ENCODE measurements at places on chromosomes 2 and 18.

GRCh38 chr2:204239411-204240165 lies 303.0 kb downstream of the ICOS start:
- no peak for DNase-seq

DNA sequence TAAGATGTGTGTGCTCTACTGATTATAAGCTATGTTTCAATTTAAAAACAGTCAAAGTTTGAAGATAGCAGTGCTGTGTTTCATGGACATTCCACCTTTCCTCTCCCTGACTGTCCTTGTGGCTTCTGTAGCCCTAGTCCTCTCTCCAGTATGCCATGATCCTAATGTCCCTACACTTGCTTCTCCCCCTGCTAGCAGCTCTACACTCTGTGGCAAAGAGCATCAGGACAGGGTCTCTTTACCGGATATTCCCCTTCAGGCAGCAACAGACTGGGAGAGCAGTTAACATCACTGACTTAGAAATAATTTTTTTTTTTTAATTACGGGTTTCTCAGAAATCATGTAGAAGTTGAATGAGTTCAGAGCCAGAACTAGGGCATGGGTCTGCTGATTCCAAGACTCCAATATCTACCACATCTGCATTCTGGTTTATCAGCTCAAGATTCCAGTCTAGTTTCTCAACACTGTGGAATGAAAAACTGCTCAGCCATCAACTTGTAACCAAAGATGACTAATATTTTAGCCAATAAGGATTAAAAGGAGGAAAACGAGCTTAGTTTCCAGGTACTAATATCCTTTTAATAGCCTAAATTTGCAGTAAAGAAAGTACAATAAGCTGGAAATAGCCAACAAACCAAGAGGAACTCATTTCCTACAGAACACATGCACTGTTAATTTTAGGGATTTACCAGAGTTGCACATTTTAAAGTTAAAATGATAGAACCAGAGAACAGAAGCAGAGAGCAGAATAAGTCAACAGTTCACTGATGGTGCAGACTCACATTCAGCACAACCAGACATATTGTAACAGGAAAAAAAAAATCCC lies 45.2 kb downstream of the TMEM131 start:
- DNase-seq, result no peak

GRCh38 chr2:180644709-180645108 lies 335.7 kb upstream of the UBE2E3 start:
- no peak for DNase-seq

- DNase-seq, result no peak
These were observed 6.9 kb upstream of the POU3F3 start for GRCh38 chr2:104846786-104847585.

DNA sequence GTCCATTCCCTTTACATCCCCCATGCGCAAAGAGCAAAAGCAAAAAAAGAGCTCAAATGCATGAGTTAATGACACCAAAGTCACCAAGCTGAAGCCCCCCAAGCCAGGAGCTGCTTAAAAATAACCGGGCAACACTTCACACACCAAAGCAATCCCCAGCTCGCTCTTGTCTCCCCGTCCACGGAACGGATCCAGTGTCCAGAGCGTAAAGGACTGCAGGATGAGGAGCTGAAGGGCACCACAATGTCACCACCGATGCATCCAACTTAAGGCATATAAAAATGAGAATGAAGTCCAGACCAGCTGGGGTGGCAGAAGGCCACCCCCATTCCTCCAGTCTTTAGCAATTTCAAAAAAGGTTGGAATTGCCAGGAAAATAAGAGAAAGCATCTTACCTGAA lies 8.7 kb downstream of the SMAD7 start:
- no peak for DNase-seq

Measured in SIG-M5 (cell line).